Right lobe of liver (tissue), 6 donors: ENCODE measurements at places on chromosomes 2 and 18. TPM values are rescaled to one million over a fixed set of nuclear protein-coding genes. Genes with fewer than 3 reads are reported as not detected.

Gene METTL4
- 3.3 TPM for total RNA-seq

- H3K36me3 ChIP-seq = no peaks in the 10 kb centered on the region
- DNase-seq = peak; percentile 89
- H3K27me3 ChIP-seq = no peaks in the 10 kb centered on the region
- peaks cover 43% of the 10 kb centered on the region for H3K4me1 ChIP-seq
- H3K27ac ChIP-seq = peak overlapping the region; percentile 56
Observed at GRCh38 chr2:45993476-45993991, 303.7 kb upstream of the EPAS1 start.

Gene SRD5A2
- 2.7 TPM for total RNA-seq

GRCh38 chr2:121955872-121956271 is 200.4 kb downstream of the TSN start:
- H3K27ac ChIP-seq = no peak overlapping the region
- H3K4me3 ChIP-seq = no peak overlapping the region
- no peaks in the 10 kb centered on the region for H3K36me3 ChIP-seq
- no peaks in the 10 kb centered on the region for H3K27me3 ChIP-seq
- no peak for DNase-seq

Gene DSC3
- total RNA-seq = not detected

DNA sequence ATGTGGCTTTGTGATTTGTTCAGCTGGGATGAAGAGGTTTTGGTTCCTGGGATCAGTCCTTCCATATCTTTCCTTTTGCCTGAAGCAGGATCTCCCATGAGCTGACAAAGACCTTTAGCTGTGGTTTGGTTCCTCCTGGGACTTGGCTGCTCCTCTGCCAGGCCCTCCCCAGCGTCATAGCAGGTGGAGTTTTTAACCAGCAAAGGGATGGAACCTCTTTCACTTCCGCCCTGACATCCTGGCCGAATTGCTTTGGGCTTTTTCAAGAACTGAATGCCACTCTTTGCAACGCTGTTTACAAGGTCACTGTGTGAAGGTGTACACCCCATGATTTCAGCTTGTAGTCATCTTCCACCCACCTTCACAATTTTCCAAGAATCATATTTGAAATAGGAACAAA is 390 bp downstream of the PCARE start:
- DNase-seq = no peak
- H3K4me1 ChIP-seq = no peaks in the 10 kb centered on the region
- H3K36me3 ChIP-seq = no peaks in the 10 kb centered on the region
- H3K4me3 ChIP-seq = no peak overlapping the region
- H3K27me3 ChIP-seq = no peaks in the 10 kb centered on the region
- no peak overlapping the region for H3K27ac ChIP-seq

GRCh38 chr18:45197526-45197970 is 417.7 kb upstream of the SLC14A2 start:
- H3K36me3 ChIP-seq = no peaks in the 10 kb centered on the region
- DNase-seq = no peak
- H3K4me1 ChIP-seq = no peaks in the 10 kb centered on the region
